ENCODE measurements at places on chromosomes 3 and 15. TPM values are rescaled to one million over a fixed set of nuclear protein-coding genes. Genes with fewer than 3 reads are reported as not detected.

- DNase-seq = no peak
Measured at GRCh38 chr3:180612364-180612763, 10.4 kb downstream of the TTC14 start.

GRCh38 chr15:30923429-30923828 lies 19.7 kb downstream of the FAN1 start:
- no peak for DNase-seq

GRCh38 chr3:114299941-114300624 lies 6.3 kb downstream of the TIGIT start:
- DNase-seq = no peak

- DNase-seq = no peak
Measured at GRCh38 chr15:41061667-41062066, 54.4 kb downstream of the INO80 start.

DNA sequence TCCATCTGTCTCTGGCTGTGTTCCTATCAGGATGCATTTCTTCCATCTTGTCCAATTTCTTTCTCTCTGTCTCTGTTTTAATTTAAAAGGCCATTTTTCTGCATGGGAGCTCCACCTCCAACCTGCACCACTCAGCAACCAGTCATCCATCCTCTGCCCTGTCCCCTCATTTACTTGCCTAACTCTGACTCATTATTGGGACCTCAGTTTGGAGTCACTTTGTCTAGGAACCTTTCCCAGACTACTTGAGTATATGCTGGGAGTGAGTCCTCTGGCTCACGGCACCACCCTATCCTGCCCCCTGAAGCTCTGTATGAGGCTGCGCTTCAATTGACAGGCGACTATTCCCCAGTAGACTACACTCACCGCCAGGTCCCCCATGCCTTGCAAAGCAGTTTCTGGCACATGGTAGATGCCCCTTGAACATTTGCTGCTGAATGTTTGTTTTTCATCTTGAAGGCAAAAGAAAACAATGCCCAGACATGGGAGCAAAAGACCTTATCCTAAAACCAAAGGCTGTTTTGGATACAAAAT lies 513.3 kb upstream of the CFAP20DC start:
- no peak for DNase-seq

DNA sequence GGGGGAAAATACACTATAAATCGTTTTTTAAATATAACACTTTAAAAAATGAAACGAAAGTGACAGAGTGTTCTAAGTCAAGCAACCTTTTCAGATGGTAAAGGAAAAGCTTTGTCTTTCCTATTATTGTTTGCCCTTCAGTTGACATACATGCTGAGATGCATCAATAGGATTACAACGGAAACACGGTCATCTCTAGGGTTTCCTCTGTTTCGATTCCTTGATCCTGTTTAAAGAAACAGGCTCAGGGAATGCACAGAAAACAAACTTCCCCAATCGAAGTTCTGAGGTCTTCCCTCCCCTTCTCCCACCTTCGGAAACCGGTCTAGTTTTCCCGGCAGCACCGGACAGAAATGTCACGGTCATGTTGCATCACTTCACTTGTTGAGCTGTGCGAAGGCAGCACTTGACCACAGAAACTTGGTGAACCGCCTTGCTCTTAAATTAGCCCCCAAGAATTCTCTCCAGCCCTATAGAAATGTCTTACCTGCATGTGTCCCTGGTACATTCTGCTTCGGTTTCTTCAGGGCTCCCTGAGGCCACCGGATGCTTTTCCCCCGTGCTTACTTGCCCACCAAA lies 556 bp downstream of the PEX5L start:
- DNase-seq = no peak

DNA sequence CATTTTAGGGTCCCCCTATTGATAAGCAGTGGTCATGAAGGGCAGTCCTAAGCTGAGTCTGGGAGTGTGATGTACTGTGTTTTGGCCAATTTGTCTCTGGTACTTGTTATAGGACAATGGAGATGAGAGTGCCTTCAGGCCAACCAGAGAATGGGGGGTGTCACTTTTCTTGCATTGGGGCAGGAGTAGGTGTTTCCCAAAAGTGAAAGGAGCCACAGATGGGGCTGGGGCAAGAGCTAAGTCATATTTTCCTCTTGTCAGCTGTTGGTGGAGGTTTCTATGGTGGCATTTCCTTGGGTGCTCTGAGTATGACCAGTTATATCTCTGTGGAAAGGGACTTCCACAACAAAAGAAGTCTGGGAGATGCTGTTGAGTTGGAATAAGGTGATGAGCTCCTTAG lies 24.7 kb upstream of the BSN start:
- no peak for DNase-seq

DNA sequence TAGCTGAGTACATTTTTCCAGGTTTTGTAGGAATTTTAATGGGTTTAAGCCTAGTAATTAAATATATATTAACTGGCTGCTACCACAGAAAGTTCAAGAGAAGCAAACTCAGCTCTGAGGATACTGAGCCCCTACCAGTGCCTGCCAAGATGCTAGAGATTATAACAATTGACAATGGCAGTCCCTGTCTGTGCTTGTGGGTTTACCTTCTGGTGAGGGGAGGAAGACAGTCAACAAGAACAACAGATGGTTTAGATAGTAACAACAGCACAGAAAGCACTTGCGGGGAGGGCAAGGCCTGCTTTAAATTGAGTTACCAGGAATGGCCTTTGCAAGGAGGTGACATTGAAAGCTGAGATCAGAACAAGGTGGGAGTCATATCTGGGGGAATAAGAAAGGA lies 56.6 kb upstream of the ARHGEF3 start:
- no peak for DNase-seq

- DNase-seq = no peak
Measured at GRCh38 chr15:89356634-89357298, 22.1 kb upstream of the POLG start.

GRCh38 chr3:102619361-102619760 lies 184.5 kb downstream of the ZPLD1 start:
- DNase-seq = no peak

DNA sequence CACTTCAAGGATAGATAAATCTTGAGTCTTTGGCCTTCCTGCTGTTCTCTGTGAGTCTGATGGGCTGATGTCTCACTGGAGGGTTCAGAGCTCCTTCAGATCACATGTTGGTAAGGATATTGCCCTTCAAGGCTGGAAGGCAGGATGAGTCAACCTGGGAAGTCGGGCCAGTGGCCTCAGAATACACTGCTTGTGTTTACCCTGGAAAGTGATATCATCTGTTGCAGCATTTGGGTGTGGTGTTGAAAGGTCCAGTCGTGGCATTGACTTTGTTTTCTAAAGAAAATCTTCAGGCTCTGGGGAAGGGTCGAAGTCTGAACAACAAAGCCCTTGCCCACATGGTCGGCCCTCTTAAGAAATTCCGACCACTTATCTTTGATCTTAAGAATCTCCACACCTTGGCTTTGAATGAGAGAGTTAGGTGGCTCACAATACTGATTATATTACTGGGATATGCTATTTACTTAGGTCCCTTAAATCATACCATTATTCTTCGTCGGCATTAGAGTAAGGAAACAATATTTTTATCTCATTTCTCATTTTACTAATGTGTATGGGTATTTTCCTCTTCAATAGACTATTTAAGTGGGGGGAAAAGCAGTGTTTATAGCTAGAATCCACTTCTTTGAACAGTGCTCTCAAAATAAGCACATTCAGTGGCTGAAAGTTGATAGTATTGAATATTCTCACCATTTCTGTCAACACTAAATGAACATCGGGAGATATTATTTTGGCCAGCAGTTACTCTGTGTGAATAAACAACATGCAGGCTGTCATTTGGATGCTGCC lies 303.9 kb upstream of the RASGRP1 start:
- DNase-seq = no peak

- no peak for DNase-seq
Measured at GRCh38 chr3:149898771-149899170, 71.9 kb downstream of the PFN2 start.

- no peak for DNase-seq
Measured at GRCh38 chr15:70060993-70061305, 36.8 kb downstream of the TLE3 start.

GRCh38 chr15:57607570-57608000 lies 15.9 kb downstream of the MYZAP start:
- DNase-seq = no peak

GRCh38 chr3:37145611-37146010 lies 28.8 kb downstream of the LRRFIP2 start:
- DNase-seq = no peak

- no peak for DNase-seq
Measured at GRCh38 chr3:51657234-51657633, 13.8 kb upstream of the TEX264 start.

- DNase-seq = no peak
Measured at GRCh38 chr3:150497956-150498355, 48.3 kb downstream of the SERP1 start.

- DNase-seq = no peak
Measured at GRCh38 chr3:178483704-178484103, 52.5 kb upstream of the KCNMB2 start.

GRCh38 chr3:58596834-58597518 lies 19.8 kb upstream of the FAM107A start:
- no peak for DNase-seq

Gene CHRFAM7A
- total RNA-seq = not detected

Gene CMTM6
- 57.1 TPM for total RNA-seq

Gene SERINC4
- 0.37 TPM for total RNA-seq

Gene ATP8B4
- 6.8 TPM for total RNA-seq

Gene DNAH12
- total RNA-seq = 0.10 TPM

Gene WDR93
- not detected for total RNA-seq

Gene EIF4E3
- total RNA-seq = 83.9 TPM

Gene LIPC
- 1.5 TPM for total RNA-seq

Measured in activated CD4-positive, alpha-beta T cell treated with anti-CD3 and anti-CD28 coated beads, Interleukin-2, amount 10 ng/mL, durations not matched to agents 7 days and 5 days (primary cell).